Kasumi-1 (cell line): ENCODE measurements at places on chromosomes 7 and 10.

DNA sequence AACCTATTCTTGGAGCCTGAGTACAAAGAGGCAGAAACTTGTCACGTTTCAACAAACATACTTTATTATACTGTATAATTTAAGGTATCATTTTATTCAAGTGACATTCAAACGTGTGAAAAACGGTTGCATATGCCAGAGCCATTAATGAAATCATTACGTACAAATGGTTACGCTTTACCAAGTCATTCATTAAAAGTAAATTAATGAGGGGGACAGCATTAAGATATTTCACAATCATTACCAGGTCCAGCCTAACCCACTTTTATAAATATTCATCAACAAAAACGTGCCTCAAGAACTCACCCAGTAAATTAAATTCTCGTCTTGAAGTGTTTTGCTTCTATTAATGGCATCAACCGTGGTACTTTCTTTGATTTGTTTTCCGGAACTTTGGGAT, 253.0 kb downstream of the RPS24 start:
- no peak for DNase-seq

- no peak for DNase-seq
These were observed 313.9 kb upstream of the GLI3 start for GRCh38 chr7:42550706-42551470.

DNA sequence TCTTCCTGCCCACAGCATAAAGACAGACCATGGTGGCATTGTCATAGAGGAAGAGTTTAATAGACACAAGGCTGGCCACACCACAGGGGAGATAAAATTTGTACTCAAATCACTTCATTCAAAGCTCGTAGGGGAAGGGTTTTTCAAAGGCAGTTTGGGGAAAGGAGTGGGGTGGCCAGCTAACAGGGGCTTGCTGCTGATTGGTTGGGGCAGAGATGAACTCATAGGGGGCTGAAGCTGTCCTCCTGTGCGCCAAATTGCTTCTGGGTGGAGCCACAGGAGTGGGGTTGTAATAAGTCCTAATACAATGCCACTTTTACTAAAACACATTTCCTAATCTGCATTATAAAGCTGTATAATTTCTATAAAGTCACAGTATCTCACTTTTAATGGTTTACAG, 22.5 kb downstream of the PDZD8 start:
- DNase-seq: no peak

GRCh38 chr10:71748671-71749191, 24.6 kb downstream of the VSIR start:
- DNase-seq: peak; percentile 100

- DNase-seq: no peak
These were observed 337.8 kb downstream of the ADARB2 start for GRCh38 chr10:1399431-1400100.

DNA sequence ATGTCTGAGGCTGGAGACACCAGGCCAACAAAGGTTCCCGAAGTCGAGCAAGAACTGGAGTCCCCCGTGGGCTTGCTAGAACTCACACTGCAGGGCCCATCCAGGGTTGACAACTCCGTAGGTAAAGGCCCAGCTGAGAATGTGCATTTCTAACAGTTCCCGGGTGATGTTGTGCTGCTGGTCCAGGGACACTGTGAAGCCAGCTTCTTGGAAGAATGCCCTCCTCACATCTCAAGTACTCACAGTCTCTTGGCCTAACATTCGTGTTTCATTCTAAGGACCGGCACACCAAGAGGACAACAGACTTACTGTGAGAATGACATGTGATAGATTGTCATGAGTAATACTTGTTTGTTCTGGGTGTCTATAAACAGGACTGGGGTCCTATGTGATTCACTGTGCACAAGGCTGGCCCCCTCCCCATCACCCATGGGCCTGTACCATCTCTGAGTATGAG, 682.3 kb upstream of the IGFBP3 start:
- DNase-seq: no peak

DNA sequence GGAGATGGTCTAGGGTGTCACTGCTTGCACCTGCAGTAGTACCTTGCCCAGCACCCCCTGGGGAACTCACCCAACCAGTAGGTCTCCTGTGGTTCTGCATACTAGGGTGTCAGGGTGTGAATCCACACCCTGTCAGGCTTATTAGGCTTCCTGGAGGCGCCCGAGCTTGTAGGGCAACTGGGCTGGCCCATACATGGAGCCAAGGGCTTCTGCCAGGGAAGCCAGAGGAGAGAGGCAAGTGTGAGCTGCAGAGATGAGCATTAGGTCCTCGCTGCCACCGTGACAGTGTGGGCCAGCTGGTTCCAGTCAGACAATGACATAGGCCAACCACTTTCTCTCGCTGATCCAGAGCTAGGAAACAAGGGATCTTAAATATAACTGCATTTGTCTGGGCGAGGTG, 11.2 kb downstream of the MXI1 start:
- DNase-seq: peak; percentile 66

GRCh38 chr7:74006032-74006431, 21.9 kb upstream of the ELN start:
- DNase-seq: no peak

DNA sequence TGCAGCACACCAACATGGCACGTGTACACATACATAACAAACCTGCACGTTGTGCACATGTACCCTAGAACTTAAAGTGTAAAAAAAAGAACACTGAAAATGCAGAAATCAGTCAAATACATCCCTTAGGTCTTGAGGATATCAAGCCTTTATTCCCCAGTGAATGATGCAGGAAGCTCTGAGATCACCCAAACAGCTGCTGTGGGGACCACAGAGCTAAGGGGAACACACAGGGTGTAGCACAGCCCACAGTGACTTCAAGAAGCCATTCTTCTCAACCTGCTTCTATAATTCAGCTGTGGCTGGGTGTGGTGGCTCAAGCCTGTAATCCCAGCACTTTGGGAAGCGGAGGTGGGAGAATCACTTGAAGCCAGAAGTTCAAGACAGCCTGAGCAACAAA, 314.9 kb downstream of the CALN1 start:
- DNase-seq: no peak

GRCh38 chr10:117736655-117737054, 194.1 kb downstream of the EMX2 start:
- no peak for DNase-seq

GRCh38 chr10:72083790-72084459, 4.4 kb downstream of the SPOCK2 start:
- DNase-seq: no peak

GRCh38 chr7:148095066-148095465, 495.5 kb upstream of the C7orf33 start:
- no peak for DNase-seq

DNA sequence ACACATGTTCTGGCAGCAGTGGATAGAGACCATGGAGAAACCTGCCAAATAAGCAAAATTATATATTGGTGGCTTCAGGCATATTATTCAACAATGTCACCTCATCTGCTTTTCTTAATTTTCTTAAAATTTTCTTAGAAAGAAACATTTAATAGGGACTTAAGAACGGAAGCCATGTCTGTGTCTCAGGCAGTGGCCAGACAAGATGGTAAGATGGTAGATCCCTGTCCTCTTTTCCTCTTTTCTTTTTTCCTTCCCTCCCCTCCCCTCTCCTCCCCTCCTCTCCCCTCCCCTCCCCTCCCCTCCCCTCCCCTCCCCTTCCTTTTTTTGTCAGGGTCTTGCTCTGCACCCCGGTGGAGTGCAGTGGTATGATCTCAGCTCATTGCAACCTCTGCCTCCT, 24.2 kb upstream of the ICA1 start:
- no peak for DNase-seq

DNA sequence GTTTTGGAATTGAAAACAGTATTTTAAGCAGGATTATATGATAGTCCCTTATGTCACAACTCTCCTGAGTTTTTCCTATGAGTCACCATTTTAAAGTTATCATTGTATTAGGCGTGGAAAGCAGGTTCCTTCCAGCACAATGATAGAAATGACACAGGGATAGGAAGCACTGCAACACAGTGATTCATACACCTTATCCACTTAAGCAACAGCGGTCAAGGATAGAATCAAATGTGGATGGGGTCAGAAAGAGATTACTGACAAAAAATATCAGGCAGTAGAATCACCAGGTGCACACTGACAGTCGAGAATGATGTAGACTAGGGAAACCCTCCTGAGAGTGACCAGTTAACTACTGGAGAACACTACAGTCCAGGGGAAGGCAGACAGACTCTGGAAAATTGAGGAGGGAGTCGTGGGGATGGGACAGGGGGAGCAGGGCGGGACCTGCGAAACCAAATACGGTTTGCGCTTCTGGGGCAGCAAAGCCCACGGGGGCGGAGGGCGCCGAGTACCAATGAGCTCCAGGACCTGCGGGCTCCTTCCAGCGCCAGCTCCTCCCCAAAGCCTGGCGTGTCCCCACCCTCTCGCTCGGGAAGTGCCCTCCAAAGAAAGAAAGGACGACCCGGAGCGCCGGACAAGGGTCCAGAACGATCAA, 479 bp downstream of the PNPLA8 start:
- peak; percentile 87 for DNase-seq

GRCh38 chr7:516216-516605, 3.4 kb downstream of the PDGFA start:
- DNase-seq: no peak

DNA sequence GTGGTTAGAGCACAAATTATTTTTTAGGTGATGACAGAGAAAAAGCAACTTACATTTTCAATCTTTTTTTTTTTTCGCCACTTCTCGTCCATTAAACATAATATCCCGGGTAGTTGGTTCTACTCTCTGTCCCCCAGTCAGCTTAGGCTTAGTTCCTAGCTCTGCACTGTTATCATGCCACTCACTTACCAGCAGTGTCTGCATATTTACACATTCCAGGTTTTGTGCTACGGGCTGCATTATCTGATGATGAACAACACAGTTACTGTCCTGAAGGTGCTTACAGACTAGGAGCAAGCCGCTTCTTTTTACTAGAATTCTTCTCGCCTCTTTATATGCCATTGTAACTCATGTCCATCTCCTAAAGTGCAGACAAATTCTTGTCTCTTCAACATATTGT, 121.8 kb upstream of the NPVF start:
- DNase-seq: no peak

DNA sequence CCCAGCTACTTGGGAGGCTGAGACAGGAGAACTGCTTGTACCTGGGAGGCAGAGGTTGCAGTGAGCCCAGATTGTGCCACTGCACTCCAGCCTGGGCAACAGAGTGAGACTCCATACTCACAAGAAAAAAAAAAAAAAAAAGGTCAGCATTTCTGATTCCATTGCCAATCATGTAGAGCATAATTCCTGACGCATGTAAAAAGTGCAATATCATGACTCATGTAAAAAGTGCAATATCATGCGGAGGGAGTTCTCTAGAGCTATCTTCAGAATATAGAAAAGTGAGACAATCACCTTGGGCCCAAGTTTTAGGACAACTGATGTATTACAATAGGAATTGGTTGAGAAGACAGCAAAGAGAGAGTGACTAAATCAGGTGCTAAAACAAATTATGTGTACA, 85.8 kb downstream of the SEMA3A start:
- no peak for DNase-seq

GRCh38 chr7:78601728-78602127, 803.2 kb downstream of the PHTF2 start:
- no peak for DNase-seq

GRCh38 chr7:144641389-144642044, 194.3 kb downstream of the TPK1 start:
- no peak for DNase-seq

DNA sequence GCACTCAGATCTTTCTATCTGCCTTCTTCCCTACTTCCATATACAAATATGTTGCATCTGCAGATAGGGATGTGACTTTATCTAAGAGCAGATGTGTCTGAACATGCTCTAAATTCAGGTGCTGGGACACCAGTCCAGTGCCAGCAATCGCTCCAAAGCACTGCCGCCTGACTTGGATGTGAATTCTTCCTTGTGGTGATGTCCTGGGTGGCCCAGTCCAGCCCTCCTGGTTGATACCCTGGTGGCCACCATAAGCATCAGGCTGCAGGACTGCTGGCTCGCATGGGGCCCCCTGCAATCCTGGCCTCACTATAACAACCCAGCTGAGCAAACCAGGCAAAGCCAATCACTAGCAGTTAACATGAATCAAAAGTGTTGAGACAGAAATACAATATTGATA, 149.2 kb upstream of the PDE1C start:
- no peak for DNase-seq

- no peak for DNase-seq
These were observed 892.6 kb downstream of the XPNPEP1 start for GRCh38 chr10:109030581-109031210.

- peak; percentile 42 for DNase-seq
These were observed 39.1 kb upstream of the RAB18 start for GRCh38 chr10:27464993-27465392.

DNA sequence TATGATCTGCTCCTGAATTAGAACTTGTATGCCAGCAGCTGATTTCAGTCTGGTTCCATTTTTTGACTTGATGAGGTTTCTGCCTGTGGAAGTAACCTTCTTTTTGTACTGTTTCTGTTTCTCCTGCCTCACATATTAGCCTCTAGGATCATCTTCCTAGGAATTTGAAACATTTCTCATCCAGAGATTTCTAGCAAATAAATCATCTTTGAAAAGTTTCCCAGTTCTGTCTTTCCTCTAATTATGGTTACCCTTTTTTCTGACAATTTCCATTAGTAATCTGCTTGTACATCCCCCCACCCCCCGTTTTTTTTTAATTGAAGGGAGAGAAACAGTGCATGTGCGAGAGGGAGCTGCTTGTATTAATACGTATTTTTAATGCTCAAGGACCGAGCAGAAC, 92.2 kb downstream of the NRF1 start:
- no peak for DNase-seq

DNA sequence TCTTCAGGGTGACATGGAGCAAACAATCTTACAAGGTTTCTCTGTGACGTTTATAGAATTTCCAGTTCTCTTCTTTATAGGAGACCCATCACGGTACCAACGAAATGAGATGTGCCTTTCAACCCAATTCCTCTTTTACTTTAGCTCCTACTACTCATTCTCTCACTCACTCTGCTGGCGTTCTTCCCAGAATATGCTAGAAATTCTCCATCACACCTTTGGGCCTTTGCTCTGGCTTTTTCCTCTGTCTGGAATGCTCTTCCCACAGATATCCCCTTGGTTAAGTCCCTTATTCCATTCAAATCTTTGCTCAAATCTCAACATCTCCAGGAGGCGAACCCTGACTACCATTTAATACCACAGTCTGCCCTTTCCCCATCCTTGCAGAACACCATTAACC, 39.0 kb downstream of the SEMA3C start:
- no peak for DNase-seq

GRCh38 chr7:123797673-123798531, 47.1 kb upstream of the HYAL4 start:
- peak; percentile 54 for DNase-seq

GRCh38 chr10:111109501-111110242, 32.8 kb downstream of the ADRA2A start:
- DNase-seq: peak; percentile 82

GRCh38 chr7:118304100-118304499, 79.6 kb downstream of the ANKRD7 start:
- DNase-seq: no peak

DNA sequence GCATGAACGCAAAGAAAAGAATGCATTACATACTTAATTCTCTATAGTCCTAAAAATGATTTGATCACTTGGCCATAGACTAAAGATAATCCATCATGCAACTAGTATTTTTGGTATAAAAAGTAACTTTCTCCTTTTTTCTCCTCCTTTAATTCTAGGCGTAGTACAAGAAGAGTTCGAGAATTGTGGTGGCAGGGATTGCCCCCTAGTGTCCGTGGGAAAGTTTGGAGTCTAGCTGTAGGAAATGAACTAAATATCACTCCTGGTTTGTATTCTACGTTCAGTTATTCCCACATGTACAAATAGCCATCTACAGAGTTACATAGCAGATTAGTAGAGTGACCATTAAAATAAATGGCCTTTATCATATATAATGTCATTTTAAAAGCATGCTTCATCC, 45.5 kb upstream of the HELLS start:
- DNase-seq: peak; percentile 61

- peak; percentile 35 for DNase-seq
These were observed 26.0 kb upstream of the PFKFB3 start for GRCh38 chr10:6176691-6177231.
